ENCODE measurements at places on chromosomes 2 and 18.

- no peak for DNase-seq
These were observed 56.4 kb upstream of the RBMS1 start for GRCh38 chr2:160550048-160550447.

DNA sequence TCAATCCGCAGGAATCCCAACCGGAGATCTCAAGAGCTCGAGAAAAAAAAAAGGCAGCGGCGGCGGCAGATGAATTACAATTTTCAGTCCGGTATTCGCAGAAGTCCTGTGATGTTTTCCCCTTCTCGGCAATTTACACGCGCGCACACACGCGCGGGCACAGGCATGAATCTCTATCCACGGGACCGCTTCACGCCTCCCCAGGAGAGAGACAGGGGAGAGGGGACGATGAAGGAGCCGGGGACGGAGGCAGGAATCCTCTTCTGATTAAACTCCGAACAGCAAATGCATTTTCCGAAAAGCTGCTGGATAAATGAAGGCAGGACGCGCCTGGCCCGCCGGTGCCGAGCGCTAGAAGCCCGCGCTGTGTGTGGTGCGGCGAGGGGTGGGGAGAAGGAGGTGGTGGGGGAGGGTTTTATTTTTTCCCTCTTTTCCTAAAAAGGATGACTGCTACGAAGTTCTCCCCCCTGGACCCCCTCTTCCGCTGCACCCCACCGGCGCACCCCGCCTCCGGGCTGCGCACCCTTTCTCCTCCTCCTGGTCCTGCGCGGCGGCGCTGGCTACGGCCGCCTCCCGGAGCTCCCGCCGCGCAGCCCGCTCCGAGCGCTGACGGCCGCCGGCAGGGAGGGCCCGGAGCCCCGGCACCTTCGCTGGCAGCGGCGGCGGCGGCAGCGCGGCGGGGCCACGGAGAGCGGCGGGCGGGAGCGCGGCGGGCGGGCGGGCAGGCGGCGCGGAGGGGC lies at the start of gene BCL2:
Gene BCL2 (minus strand): TSS at position 387 of the 740 bp plus-strand sequence.
- DNase-seq = no peak

GRCh38 chr2:28319118-28320008 lies 73.3 kb upstream of the FOSL2 start:
- no peak for DNase-seq

DNA sequence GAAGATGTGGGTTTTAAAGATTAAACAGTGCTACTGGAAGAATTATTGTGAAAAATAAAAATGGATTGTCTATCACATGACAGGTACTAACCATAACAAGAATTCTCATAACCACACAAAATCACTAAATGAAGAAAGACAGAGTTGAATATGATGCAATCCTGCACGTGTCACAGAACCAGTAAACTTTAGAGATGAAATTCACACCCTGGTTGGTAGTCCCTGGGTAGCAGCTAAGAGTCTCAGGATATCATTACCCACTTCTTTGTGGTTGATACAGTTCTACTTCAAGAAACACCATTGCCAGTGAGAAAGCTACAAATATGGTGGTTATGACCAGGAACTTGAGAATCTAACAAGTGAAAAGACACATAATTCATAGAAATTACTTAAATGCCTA lies 450.2 kb downstream of the ERBB4 start:
- no peak for DNase-seq

DNA sequence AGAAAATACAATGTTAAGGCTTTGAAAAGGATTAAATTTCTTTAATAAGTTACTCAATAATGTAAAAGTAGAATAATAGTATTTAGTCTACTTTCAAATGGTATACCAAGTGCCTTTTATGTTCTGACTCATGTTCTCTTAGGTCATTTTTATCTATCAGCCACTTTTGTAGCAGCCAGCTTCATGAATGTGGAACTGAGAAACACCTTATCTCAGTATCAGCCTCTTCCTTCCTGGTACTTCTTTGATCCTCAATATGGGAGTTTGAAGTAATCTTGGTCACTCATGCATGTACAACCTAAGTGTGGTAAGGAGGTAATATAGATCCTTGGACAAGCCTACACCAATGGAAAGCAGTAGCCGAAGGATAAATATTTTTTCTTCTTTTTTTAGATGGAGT lies 180.4 kb upstream of the NRXN1 start:
- no peak for DNase-seq

- no peak for DNase-seq
These were observed 37.3 kb downstream of the MTCL1 start for GRCh38 chr18:8742387-8743361.

- DNase-seq = no peak
These were observed 117.6 kb upstream of the KLF7 start for GRCh38 chr2:207283356-207283755.

GRCh38 chr18:78735131-78736014 lies 244.2 kb upstream of the SALL3 start:
- no peak for DNase-seq

DNA sequence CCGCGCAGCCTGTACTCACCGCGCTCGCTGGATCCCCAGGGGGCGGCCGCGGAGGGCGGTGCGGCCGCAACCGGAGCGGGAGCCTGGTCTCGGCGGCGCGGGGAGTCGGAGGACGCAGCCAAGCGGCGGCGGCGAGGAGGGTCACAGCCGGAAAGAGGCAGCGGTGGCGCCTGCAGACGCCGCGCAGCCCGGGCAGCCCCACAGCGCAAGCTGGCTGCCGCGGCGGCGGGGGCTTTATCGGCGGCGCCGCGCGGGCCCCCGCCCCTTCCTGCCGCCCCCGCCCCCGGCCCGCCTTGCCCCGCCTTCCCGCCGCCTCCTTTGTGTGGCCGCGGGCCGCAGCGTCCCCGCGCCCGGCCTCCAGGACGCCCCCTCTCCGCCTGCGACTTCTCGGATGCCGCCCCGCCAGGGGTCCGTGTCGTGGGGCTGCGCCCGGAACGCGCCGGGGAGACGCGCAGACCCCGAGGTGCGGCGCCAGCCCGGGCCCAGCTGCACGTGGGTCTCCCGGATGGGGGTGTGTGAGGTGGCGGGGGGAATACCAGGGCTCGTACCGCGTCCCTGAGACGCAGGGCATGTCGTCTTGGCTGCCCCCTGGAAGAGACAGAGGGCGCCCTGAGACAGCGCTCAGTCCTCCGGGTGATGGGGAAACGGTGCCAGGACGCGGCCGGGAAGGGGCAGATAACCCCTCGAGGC lies at the start of gene SERPINE2:
Gene SERPINE2 (minus strand): TSS at position 207 of the 690 bp plus-strand sequence. CDS start 37,386 bp downstream, outside the sequence.
- DNase-seq = no peak

DNA sequence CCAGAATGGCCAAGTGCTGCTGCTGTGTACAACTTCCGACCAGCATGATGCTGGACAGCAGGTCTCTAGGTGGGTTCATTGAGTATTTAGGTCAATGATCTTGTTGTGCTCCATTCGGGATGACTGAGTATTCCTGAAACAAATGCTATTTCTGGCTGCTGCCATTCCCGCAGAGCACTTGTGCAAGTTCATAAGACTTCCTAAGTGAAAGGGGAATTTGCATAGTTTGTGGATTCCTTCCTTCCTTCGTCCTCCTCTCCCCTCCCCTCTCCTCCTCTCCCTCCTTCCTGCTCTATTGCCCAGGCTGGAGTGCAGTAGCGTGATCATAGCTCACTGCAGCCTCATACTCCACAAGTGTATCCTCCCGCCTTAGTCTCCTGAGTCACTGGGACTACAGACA lies 40.4 kb downstream of the LDLRAD4 start:
- no peak for DNase-seq

DNA sequence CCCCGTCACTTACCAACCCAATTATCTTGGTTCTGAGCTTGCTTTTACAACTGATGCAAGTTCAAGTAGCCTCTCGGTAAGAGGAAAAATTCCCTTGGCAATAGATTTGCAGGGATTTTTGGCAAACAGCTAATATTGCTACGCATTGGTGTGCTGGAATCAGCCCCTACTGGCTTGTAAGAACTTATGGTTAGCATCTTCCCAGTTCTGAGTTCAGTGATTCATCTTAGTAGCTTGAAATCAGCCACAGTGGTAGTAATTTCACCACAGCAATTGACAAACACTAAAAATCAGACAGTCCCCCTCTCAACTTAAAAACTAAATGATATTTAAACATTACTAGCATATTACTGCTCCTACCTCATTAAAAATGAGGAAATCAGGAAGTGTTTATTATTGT lies 5.9 kb upstream of the RAX start:
- DNase-seq = no peak

GRCh38 chr18:56462276-56462675 lies 176.1 kb downstream of the TXNL1 start:
- no peak for DNase-seq

GRCh38 chr2:209463226-209463625 lies 39.4 kb downstream of the MAP2 start:
- DNase-seq = no peak

- no peak for DNase-seq
These were observed 715.1 kb upstream of the SLC8A1 start for GRCh38 chr2:41167014-41167413.

DNA sequence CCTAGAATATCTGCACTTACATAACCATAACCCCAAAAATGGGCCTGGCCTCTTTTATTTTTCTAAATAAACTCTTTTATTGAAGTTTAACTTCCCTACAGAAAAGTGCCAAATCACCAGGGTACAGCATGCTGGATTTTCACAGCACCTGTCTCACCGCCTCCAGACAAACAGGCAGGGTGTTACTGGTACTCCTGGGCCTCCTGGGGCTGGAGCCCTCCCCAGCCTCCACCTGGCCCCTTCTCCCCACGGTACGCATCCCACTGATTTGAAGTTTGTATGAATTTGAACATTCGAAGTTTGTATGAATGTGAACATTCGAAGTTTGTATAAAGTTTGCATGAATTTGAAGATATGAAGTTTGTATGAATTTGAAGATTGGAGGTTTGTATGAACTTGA lies 232.1 kb downstream of the NDUFA10 start:
- no peak for DNase-seq

DNA sequence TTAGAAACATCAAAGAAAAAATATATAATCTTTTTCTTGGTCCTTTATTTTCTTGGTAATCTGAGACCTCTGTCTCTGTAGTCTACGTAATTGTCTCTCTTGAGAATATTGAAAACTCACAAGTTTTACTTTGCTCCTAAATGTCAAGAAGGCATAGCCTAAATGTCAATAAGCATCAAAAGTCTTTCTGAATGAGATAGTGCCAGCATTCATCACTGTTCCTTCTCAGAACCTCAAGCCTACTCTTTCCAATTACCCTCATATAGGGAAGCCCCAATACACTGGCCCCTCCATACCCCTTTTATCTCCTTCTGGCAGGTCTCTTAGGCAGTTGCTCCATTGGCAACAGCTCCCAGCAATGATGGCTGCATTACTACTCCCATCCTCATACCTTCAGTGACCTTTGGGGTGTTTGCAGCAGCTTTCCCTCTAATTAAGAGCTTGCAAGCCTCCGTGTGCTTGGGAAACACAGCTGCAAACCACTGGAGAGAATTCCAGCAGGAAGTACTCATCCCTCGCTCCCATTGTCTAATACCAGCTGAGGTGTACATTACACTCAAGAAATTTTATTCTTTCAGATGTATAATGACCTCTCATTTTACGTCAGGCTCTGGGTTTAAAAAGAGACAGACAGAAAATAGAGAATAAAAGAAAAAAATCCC lies 95.8 kb downstream of the KYNU start:
- DNase-seq = no peak

GRCh38 chr2:86446060-86446459 lies 4.9 kb downstream of the KDM3A start:
- DNase-seq = no peak

DNA sequence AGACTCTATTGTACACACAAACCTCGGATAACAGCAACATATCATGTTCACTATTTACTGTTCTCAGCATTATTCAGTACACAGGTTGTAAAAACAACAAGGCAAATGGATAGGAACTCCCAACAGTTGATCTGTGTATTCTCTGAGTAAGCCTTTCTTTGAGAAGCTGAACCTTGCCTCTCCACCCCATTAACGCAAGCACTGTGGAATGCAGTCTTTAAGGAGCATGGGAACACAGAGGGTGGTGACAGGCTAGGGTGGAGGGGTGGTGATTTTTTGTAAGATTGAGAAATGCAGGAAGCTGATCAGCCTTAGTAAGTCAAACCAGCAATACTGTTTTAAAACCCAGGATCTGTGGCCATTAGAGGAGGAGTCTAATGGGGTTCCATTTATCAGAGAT lies 19.6 kb upstream of the SERPINB11 start:
- DNase-seq = no peak

GRCh38 chr2:147439986-147440385 lies 404.8 kb upstream of the ACVR2A start:
- no peak for DNase-seq
